ENCODE measurements at places on chromosomes 13 and 19.

DNA sequence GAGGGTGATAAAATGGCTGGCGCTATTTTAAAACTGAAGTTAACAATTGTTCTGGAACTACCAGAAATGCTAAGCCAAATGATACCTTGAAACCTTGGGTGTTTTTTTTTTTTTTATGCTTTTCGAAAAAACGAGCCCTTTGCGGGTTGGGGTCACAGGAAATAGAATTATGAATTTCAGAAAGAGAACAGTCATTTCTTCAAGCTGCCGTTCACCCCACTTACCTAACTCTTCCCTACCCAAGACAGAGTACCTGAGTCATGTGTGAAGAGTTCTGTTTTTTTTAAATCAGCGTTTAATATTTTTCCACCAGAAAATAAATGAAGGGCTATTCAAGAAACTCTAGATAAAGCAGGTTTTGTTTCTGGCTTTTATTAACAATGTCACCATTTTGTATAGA lies 35.3 kb downstream of the KLF2 start:
- DNase-seq: no peak

DNA sequence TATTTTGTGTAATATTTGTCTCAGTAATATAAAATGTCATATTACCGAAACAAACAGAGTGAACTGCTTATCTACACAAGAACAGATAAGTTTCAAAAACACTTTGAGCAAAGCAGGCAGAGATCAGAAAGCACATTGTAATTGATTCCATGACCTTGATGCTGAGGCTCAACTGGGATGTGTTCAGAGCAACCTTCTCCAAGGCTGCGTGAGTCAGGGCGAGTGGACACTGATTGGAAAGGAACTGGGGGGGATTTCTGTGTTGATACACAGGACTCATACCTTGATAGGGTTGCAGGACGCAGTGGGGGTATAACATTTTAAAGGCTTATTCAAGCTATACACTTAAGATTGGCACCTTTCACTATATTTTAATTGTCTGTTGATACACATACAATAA lies 1136.3 kb downstream of the UQCRFS1 start:
- DNase-seq: no peak

DNA sequence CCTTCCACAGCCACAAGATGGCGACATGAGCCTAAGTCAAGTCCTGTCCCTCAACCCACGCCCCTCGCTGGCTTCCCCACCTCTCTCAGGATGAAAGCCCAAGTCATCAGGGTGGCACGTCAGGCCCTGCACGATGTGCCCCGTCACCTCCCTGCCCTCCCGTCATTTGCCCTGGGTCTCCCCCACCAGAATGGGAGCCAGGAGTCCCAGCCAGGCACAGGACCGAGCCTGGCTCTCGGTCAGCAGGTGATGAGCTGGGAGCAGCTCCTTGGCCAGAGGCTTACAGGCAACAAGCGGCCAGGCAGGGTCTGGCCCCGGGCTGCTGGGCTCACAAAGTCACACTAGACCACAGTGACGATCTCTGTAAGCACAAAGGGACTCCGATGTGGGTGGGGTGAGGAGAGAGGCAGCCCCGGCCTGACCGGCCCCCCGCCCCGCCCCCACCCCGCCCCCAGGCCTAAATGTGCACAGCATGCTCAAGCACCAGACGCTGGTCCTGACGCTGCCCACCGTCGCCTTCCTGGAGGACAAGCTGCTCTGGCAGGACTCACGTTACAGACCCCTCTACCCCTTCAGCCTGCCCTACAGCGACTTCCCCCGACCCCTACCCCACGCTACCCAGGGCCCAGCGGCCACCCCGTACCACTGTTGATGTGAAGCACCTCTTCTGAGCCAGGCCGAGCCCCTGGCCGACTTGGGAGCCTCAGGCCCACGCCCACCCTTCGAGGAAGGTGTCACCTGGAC lies 7.3 kb downstream of the MRPL4 start:
- peak; percentile 81 for DNase-seq

DNA sequence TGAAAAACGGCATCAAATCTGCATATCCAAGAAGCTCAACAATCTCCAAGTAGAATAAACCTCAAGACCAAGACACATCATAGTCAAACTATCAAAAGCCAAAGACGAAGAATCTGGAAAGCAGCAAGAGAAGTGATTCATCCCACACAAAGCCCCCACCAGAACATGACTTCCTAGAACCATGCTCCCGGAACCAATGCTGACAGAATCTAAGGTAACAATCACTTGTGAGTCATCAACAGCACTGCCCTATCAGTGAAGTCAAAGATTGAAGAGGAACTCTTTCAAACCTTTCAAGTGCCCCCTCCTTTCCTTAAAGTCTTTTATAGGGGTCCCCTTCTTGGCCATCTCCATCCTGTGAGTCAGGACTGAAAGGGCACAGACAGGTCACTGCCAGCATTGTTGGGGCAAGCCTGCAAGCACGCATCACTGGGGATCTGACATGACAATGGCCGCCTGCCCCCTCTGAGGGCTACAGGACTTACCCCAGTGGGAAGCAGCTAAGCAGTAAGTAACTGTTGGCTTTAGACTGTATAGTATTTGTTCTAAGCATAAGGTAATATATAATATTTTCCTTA lies at the start of gene CCDC70:
TSS of gene CCDC70 (plus strand) at position 247 of the 578 bp plus-strand sequence. CDS start 3,443 bp downstream, outside the sequence.
- no peak for DNase-seq

DNA sequence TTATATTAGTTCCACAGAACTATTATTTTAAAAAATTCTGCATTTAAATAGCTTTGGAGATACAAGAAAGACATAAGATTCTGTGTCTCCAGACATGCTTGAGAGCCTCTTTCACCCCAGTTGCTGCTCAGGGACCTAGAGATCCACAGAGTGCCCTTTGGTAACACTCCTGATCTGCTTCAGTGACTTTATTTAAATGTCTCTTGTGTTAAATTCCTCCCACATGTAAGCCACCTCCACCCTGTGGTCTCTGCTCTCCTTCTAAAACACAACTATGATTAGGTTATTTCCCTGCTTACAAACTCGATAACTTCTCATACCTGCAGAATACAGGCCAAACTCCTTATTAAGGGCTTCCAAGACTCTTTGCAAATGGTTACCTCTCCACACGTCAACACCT lies 141.0 kb downstream of the RFC3 start:
- no peak for DNase-seq

GRCh38 chr13:114101358-114102130 lies 30.9 kb downstream of the RASA3 start:
- no peak for DNase-seq

GRCh38 chr19:12617646-12618045 lies 6.9 kb downstream of the ZNF791 start:
- no peak for DNase-seq

DNA sequence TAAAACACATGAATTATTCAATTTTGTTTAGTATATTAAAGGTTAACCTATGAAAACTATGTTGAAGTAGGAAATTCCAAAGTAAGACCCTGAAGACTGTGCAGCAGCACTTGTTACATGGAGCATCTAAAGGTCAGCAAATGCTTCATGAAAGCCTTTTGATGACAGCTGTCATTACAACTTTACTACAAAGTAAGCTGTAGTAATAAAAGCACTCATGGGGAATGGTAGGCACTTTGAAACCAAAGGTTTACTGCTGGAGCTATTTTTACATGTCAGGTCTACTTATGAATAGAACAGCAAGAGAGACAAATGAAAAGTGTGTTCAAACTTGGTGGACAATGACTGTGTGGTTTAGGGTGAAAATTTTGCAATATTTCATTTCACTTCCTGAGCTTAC lies 672.5 kb upstream of the PCDH20 start:
- no peak for DNase-seq

DNA sequence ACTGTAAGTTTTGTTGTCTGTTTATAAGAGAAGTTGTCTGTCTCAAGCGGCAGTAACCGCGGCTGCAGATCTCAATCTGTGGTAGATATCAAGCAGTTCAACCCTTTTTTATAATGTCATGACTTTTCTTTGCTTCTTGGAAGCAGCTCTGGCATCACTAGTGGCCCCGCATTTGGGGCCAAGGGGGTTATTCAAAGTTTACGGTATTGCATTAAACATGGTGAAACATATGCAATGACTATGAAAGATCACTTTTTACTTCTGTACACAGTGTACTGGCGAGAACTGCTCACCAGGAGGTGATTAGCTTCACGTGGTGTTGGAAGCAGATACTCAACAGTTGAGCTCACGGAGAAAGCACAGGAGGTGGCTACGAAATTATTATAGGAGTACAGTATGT lies 4.6 kb upstream of the FFAR3 start:
- DNase-seq: no peak
